ENCODE measurements at places on chromosomes 16 and 17.

GRCh38 chr16:65657071-65657494 is 535.2 kb upstream of the CDH11 start:
- DNase-seq = no peak

GRCh38 chr17:54945231-54945630 is 23.2 kb downstream of the COX11 start:
- DNase-seq = no peak

- no peak for DNase-seq
Observed at GRCh38 chr17:46983782-46984181, 4.7 kb upstream of the RPRML start.

DNA sequence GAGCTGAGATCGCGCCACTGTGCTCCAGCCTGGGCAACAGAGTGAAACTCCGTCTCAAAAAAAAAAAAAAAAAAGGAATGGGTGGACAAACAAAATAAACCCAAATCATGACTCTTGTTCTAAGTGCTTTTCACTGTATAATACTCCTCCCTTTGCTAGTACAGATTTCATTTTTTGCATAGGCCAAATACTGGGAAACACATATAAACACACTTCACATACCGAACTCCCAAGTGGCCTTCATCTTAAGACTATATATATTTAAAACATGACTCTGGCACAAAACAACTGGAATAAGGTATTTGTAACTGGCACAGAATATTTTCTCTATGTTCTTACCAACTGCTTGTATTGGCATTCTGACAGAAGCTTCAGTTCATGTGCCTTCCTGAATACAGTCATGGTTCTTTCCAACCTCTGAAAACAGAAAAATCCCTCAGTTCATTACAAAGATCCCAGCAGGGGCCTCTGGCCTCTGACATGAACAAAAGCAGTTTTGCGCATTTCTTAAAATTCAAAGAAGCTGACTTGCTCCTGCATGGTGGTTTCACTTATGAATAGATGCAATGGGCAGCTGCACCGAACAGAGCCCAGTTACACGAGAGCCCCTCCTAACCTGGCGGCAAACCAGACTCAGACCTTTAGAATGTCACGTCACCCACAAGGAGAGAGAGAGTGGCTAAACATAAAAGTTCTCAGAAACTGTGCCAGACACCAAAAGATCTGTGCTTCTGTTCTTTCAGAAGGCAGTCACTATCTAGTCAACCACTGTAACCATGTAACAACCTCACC is 19.1 kb upstream of the COPRS start:
- no peak for DNase-seq

- DNase-seq = peak; percentile 66
Observed at GRCh38 chr16:57422026-57422944, 17.7 kb downstream of the CCL17 start.

GRCh38 chr16:58513874-58514273 is 1.4 kb upstream of the SETD6 start:
- DNase-seq = no peak

- no peak for DNase-seq
Observed at GRCh38 chr16:49597796-49598195, 224.2 kb downstream of the C16orf78 start.

GRCh38 chr17:59695945-59696681 is 11.1 kb downstream of the PTRH2 start:
- no peak for DNase-seq

DNA sequence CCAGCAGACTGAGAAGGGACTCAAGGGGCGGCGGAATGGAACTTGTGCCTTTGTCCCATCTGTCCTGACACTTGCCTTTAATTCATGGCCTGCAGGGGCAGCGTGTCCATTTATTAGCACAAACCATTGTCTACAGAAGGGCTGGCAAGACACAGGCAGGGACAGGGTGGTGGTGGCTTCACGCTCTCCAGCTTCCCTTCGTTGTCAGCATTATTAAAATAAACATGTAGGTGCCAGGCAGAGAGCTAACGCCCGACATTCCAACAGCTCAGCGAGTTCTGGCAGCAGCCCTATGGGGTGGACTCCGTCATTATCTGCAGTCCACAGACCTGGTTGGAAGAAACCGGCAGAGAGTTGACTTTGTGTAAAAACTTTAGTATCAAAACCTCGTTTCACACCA is 16.3 kb downstream of the DNAI2 start:
- DNase-seq = no peak

DNA sequence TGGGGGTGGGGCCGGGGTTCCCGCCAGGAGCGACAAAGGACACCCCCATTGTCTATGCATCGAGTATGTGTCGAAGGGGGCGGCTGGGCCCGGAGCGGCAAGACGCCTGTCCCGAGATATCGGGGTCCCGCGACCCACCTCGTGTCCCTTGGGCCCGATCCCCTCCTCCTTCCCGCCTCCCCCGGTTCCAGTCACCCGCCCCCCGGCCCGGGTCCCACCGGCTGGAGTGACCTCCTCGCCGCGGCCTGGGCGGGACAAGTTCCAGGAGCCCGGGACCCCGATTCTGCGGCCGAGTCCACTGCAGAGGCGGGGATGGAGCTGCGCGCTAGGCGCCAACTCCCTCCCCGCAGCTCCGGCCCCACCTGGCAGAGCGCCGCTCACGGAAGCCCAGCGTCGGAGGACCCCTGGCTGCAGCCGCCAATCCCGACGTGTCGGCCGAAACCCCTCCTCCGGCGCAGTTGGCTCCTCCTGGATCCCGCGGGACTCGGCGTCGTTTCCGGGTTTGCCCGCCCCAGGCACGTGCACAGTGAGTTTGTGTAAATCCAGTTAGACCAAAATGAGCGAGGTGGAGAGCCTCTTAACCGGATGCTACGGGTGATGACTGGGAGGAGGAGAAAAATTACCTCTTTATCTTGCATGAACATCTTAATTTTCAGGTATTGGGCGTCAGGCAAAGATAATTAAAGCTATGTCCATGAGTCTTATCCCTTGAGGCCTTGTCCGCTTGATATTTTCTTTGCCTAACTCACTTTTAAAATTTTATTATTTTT is at the start of gene NMRAL1:
NMRAL1 (minus strand) TSS at position 434 of the 770 bp plus-strand sequence. CDS start 493 bp downstream, outside the sequence.
- DNase-seq = peak; percentile 91

- DNase-seq = peak; percentile 11
Observed at GRCh38 chr16:54204756-54205155, 81.8 kb downstream of the IRX3 start.

DNA sequence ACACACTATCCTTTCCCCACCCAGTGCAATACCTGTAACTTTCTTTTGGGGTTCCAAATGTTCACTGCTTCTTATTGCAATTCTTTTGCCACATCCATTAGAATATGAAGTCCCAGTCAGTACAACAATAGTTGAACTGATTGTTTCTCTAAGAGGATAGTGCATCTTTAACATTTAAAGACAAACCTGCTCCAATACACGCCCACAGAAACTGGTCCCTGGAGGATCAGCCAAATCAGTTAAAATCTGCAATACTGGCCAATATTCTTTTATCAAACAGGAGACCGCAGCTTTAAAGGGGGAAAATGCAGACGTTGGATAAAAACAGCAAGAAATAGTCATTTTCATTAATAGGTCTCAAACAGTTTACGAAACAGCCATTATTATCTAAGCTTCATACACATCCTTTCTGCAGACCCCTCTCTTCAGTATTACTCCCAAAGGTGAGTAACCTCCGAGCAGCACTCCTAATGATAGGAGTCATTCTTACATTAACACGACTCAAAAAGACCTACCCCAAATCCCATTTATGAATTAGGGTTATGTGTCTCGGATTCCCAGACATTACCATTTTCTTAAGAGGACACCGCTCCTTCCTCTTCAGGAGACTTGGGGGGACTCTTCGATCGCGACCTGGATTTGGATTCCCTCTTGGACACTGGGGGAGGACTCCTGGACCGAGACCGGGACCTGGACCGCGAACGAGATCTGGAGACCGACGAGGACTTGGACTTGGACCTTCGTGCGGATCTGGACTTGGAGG is 1.4 kb downstream of the SRSF2 start:
- DNase-seq = no peak

DNA sequence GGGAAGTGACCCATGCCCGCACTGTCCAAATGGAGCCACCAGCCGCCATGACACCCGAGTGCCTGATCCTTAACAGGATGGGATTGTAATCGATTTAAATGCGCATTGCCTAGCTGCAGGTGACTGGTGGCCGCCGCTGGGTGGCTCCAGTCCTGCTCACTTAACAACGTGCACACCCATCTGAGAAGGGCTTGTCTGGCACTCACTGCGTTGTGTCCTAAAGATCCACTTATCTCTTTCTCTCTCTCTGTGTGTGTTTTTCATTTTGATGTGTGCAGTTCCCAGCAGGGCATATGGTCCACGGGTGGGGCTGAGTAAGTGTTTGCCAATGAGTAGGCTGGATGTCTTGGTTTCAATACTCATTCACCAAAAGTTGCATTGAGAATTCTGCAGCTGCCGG is 80.6 kb downstream of the IRF8 start:
- DNase-seq = no peak

DNA sequence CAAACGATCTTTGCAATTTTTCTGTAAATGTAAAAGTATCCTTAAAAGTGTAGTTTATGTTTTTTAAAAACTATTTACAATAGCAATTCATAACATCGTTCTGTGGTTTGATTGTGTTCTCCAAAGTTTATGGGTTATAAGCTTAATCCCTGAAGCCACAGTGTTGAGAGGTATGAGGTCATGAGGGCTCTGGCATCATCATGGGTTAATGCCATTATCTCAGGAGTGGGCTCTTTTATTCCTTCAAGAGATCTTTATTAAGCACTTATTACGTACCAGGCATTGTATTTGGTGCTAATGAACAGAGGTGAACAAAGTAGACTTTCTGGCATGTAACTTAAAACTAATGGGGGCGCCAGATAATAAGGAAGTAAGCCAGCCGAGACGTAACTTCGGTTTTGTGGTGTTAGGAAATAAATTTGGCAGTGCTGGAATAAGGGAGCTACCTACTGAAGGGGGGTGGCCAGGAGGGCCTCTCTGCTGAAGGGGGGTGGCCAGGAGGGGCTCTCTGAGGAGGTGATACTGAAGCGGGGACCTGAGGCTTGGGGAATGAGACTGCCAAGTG is 158.1 kb downstream of the VPS53 start:
- no peak for DNase-seq

- no peak for DNase-seq
Observed at GRCh38 chr16:13463619-13464018, 456.3 kb upstream of the ERCC4 start.

DNA sequence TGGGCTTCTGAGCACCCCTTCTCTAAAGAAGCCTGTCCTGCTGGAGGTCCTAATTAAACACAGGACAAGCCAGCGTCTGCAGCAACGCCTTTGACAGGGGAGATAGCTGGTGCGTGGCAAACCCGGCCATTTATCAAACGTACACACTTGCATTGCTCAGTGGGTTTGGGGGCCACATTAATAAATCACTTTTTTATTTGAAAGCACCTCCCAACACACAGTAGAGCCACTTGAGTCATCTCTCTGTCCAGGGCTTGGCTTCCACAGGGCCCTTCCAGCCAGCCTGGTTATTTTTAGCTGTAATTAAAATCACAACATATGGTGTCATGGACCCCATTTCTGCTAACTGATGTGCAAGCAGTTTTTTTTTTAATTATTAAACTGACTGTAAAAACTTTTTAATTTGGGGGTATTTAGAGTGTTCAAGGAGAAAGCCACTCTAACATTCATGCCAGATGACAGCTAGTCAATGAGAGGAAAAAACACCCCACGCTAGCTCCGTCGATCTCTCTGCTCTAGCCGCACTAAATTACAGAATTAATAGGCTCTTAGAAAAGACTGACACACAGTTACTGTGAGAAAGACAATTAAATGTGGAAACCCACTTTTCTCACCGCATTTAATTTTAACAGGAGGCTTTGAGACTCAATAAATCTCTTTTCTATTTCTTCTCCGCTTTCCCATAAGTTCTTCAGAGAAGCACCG is 201.0 kb upstream of the WSCD1 start:
- no peak for DNase-seq

GRCh38 chr16:65855171-65856145 is 511.0 kb upstream of the CDH5 start:
- DNase-seq = no peak

DNA sequence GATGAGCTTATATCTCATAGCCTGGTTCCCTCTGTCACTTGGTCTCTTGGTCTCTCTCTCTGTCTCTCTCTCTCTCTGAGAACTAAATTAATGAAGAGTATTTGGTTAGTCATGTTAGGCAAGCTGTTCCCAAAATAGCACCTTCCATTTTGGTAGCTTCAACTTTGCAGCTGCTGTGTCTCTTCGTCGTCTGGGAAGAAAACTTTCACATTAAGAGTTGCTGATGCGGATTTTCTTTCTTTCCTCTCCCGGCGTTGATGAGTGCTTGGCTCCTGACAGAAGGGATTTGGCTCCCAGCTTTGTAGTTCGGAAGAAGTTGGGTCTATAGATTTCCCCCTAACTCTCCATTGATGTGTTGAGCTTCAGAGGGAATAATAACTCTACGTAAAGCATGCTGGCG is at the start of gene RBFOX1:
RBFOX1 (plus strand) TSS at position 235 of the 400 bp plus-strand sequence.
- no peak for DNase-seq

DNA sequence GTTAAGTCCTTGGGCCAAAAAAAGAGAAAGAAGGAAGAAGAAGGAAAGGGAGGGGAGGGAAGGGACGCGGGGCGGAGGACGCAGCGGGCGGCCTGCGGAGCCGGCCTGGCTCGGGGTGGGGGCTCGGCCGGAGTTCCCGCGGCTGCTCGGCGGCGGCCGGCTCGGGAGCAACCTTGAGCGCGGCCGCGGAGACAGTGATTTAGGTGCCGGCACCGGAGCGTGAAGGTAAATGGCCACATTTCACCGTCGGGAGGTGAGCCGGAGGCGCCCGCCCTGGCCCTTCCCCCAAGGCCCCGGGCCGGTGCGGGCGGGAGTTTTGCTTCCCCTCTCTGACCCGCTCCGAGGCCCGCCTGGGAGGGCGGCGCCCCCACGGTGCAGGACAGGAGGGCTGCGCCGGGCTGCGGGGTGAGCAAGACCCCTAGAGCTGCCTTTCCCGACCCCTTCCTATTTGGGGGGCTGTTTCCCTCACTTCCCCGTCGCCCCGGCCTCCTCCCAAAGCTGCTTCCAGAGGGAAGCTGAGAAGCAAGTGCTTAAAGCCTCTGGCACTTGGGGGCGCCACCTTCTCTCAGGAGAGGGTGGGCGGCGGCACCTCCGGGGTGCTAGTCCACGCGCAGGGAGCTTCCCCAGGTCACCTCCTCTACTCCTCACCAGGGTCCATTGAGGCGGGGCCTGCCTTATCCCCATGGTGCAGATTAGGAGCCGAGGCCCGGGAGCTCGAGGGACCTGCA is 56.5 kb downstream of the MRM1 start:
- DNase-seq = peak; percentile 7

GRCh38 chr17:49944273-49944870 is 24.6 kb upstream of the DLX4 start:
- no peak for DNase-seq
